ENCODE measurements at places on chromosomes 1 and 21. TPM values are rescaled to one million over a fixed set of nuclear protein-coding genes. Genes with fewer than 3 reads are reported as not detected.
A peak's percentile ranks its signal among the peaks of the same experiment; 100 is the strongest.

- H3K4me1 ChIP-seq: no peaks in the 10 kb centered on the region
- H3K36me3 ChIP-seq: no peaks in the 10 kb centered on the region
- DNase-seq: no peak
- H3K4me3 ChIP-seq: no peak overlapping the region
- H3K27ac ChIP-seq: no peak overlapping the region
Measured at GRCh38 chr1:244173769-244174168, 122.7 kb downstream of the ZBTB18 start.

GRCh38 chr1:24513706-24514105, 11.1 kb downstream of the RCAN3 start:
- DNase-seq: no peak
- H3K27ac ChIP-seq: no peak overlapping the region
- H3K27me3 ChIP-seq: no peaks in the 10 kb centered on the region
- H3K36me3 ChIP-seq: no peaks in the 10 kb centered on the region
- no peaks in the 10 kb centered on the region for H3K4me1 ChIP-seq

DNA sequence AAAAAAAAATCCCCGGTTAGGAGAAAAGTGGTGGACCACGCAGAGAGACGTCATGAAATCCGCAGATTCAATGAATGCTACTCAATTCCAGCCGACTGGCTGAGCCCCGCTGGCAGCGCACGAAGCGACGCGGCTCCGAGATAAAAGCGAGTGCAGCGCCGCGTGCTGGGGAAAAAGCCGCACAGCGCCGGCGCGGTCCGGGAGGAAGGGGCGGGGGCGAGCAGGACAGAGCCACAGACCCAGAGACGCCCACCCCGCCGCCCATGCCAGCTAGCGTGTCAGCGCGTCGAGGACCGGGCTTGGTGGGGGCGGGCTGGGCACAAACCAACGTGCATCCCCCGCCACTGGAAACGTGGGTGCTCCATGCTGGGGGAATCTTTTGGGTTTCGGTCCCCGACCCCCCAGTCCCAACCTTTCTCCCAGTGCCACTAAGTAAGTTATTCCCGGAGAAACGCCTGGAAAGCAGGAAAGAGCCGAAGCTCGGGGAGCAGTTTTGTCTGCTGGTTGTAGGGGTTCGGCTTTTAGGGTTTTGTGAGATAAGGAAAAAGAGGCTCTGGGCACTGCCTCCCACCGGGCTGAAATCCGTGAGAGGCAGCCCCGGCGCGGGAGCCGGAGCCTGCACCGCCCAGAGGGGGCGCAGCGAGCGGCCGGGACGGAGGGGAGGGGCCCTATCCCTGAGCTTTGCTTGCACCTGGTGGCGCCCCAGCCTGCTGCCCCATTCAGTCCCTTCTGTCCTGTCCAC, at the start of gene KCNJ6:
KCNJ6 (minus strand) TSS at position 148 of the 742 bp plus-strand sequence. CDS start 75,775 bp downstream, outside the sequence.
- no peaks in the 10 kb centered on the region for H3K36me3 ChIP-seq
- peaks cover 2% of the 10 kb centered on the region for H3K4me1 ChIP-seq
- no peak within 1 kb of the TSS for H3K4me3 ChIP-seq
- H3K27ac ChIP-seq: no peak within 1 kb of the TSS
- peaks cover 5% of the 10 kb centered on the region for H3K27me3 ChIP-seq

- H3K27me3 ChIP-seq: no peaks in the 10 kb centered on the region
- H3K36me3 ChIP-seq: peaks cover 30% of the 10 kb centered on the region
- no peak overlapping the region for H3K4me3 ChIP-seq
Measured at GRCh38 chr1:202745323-202745888, 35.2 kb upstream of the SYT2 start.

DNA sequence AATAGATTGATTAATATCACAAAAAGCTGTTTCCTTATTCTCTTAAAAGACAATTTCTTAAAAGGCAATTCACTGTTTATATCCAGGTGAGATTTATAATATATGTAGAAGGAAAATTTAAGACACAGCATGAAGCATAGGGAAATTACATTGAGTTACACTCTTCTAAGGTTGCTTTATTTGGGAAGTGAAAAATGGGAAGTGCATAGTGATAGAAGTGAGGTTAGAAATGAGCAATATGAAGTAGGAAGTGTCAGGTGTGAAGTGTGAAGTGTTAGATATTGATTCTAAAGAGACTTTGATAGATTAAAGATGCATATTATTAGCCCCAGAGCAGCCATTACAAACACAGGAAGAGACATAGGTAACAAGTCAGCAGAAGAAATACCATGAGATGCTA, 40.3 kb downstream of the FH start:
- no peaks in the 10 kb centered on the region for H3K4me1 ChIP-seq
- no peak for DNase-seq
- no peaks in the 10 kb centered on the region for H3K36me3 ChIP-seq
- no peak overlapping the region for H3K27ac ChIP-seq
- H3K27me3 ChIP-seq: no peaks in the 10 kb centered on the region

- H3K4me3 ChIP-seq: no peak overlapping the region
- H3K36me3 ChIP-seq: no peaks in the 10 kb centered on the region
- no peak for DNase-seq
Measured at GRCh38 chr1:29653034-29653810, 416.9 kb downstream of the PTPRU start.

- H3K4me3 ChIP-seq: no peak overlapping the region
- H3K36me3 ChIP-seq: no peaks in the 10 kb centered on the region
- DNase-seq: no peak
- no peaks in the 10 kb centered on the region for H3K27me3 ChIP-seq
Measured at GRCh38 chr1:160590488-160590887, 11.2 kb upstream of the CD84 start.

- H3K36me3 ChIP-seq: no peaks in the 10 kb centered on the region
- no peak overlapping the region for H3K4me3 ChIP-seq
- H3K27ac ChIP-seq: peak overlapping the region; percentile 1
- peak; percentile 88 for DNase-seq
Measured at GRCh38 chr1:45266151-45266801, 59.9 kb upstream of the ZSWIM5 start.

DNA sequence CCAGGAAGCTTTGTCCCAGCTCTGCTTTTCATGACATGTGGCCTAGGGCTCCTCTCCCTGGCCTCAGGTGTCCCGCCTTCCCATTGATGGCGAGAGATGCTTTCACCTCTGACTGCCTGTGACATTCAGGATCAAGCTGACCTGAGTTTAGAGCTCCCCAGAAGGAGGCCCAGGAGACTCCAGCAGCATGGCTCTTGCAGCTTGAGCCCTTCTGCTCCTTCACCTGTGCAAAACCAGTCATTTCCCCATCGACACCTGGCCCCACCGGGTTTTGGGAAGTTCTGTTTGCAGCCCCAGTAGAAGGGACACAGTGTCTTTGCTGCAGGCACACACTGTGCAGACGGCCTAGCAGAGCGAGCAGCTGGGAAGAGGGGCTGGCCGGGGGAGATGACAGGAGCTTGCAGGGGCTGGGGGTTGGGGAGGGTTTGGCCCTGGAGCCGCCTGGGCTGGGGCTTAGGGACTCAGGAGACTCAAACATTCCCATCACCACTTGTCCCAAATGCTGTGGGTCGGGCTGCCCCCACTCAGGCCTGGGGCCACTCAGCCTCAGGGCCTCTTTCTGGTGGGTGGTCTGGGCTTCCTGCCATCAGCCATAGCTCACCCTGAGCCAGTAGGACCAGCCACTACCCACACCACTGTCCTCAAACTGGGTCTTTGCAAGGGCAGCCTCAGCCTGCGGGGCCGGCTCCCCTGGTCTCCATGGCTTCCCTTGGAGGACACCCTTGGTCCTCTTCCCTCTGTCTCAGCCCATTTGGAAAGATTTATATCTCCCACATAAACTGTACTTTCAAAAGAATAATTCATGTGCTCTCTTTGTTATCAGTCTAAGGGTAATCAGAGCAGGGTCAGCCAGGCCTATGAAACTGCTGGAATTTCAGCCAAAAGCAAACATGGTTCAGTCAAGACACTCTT, 3.8 kb upstream of the EDN2 start:
- H3K27ac ChIP-seq: no peak overlapping the region
- no peak overlapping the region for H3K4me3 ChIP-seq
- H3K4me1 ChIP-seq: peaks cover 25% of the 10 kb centered on the region
- H3K27me3 ChIP-seq: no peaks in the 10 kb centered on the region
- no peaks in the 10 kb centered on the region for H3K36me3 ChIP-seq

DNA sequence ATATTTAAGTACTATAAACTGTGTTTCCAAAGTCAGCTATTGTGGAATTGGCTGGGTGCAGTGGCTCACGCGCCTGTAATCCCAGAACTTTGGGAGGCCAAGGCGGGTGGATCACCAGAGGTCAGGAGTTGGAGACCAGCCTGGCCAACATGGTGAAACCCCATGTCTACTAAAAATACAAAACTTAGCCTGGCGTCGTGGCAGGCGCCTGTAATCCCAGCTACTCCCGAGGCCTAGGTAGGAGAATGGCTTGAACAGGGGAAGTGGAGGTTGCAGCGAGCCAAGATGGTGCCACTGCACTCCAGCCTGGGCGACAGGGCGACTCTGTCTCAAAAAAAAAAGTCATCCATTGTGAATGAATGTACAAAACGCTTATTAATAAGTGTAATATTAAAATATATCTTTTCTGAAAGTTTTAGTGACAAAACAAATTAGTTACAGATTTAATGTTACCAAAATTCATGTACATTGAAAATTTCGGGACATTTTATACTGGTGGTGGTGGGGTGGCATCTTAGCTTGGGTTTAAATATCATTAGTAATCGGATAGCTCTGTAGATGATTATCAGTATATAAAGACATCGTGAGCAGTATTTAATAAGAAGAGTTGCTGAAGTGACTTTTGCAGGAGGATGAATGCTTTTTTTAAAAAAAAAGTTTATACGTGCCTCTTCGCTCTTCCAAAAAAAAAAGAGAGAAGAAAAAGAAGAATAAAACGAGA, 503 bp upstream of the SRSF11 start:
- peaks cover 3% of the 10 kb centered on the region for H3K36me3 ChIP-seq
- no peak for DNase-seq
- H3K27me3 ChIP-seq: no peaks in the 10 kb centered on the region

- no peak overlapping the region for H3K4me3 ChIP-seq
- H3K36me3 ChIP-seq: no peaks in the 10 kb centered on the region
- H3K27ac ChIP-seq: no peak overlapping the region
- no peak for DNase-seq
- H3K4me1 ChIP-seq: no peaks in the 10 kb centered on the region
Measured at GRCh38 chr1:67952071-67952470, 98.4 kb downstream of the DIRAS3 start.

DNA sequence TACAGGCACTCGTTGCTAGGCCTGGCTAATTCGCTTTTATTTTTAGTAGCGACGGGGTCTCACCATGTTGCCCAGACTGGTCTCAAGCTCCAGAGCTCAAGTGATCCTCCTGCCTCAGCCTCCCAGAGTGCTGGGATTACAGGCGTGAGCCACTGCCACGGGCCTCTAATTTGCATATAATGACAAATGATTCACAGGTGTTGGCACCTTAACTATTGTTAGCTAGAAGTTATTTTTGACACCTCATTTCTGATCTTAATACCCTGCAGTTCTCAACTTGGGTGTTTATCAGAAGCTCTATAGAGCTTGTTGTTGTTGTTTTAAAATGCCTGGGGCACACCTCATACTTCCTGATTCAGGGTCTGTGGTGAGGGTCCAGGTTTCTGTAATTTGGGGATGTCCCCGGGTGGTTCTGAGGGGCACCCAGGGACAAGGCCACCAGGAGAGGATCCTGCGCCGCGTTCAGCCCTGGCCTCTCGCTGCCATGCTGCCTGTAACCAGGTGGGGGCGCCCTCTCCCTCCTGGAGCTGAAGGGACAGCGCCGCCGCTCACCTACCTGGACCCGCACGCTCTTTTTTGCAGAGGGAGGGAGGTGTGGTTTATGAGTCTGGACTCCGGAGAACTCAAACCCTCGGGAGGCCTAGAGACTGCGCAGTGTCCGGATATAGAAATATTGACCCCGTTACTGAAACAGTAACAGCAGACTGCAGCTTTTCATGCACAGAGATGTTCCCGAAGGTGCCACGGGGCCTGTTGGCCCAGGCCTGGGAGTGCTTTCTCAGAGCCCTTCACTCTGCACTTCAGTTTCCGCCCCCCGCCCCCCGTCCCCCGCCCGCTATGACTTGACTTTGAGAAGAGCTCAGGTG, 23.0 kb upstream of the NEK2 start:
- peak; percentile 83 for DNase-seq
- peak overlapping the region; percentile 28 for H3K4me3 ChIP-seq
- peaks cover 2% of the 10 kb centered on the region for H3K4me1 ChIP-seq
- no peaks in the 10 kb centered on the region for H3K27me3 ChIP-seq
- no peak overlapping the region for H3K27ac ChIP-seq
- no peaks in the 10 kb centered on the region for H3K36me3 ChIP-seq

- peak overlapping the region; percentile 41 for H3K27ac ChIP-seq
- no peak overlapping the region for H3K4me3 ChIP-seq
- no peaks in the 10 kb centered on the region for H3K27me3 ChIP-seq
- H3K4me1 ChIP-seq: no peaks in the 10 kb centered on the region
Measured at GRCh38 chr1:36400825-36401601, 3.3 kb upstream of the LSM10 start.

GRCh38 chr1:155061381-155062150, 2.0 kb upstream of the EFNA4 start:
- H3K36me3 ChIP-seq: no peaks in the 10 kb centered on the region
- H3K4me3 ChIP-seq: no peak overlapping the region
- H3K27me3 ChIP-seq: no peaks in the 10 kb centered on the region
- no peak overlapping the region for H3K27ac ChIP-seq
- H3K4me1 ChIP-seq: no peaks in the 10 kb centered on the region
- peak; percentile 95 for DNase-seq

DNA sequence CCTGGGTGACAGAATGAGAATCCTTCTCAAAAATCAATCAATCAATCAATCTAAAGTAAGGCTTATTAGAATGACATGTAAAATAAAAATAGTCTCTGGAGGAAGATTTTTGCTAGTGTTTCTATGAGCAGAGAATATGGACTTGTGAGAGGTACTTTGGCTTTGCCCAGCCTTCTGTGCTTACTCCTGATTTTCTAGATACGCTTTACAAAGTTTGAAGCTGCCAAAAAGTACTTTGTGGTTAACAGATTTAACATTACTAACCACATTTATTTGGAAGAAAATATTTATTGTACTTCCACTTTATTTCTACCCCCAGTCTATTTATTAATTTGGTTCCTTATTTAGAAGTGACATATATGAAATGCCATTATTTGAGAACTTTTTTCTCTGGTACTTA, 41.0 kb downstream of the CEP350 start:
- H3K27me3 ChIP-seq: no peaks in the 10 kb centered on the region
- no peaks in the 10 kb centered on the region for H3K4me1 ChIP-seq
- no peak for DNase-seq
- H3K4me3 ChIP-seq: no peak overlapping the region
- H3K36me3 ChIP-seq: no peaks in the 10 kb centered on the region

PDC gene
- total RNA-seq: not detected

TNFRSF18 gene
- total RNA-seq: 8.1 TPM

AKR7A3 gene
- total RNA-seq: 6.2 TPM

TNFSF18 gene
- total RNA-seq: not detected

CCDC27 gene
- not detected for total RNA-seq

MMEL1 gene
- 4.0 TPM for total RNA-seq

MYBPHL gene
- total RNA-seq: 0.19 TPM
